ENCODE measurements at places on chromosomes 1 and 21.

GRCh38 chr1:25017436-25018109 lies 87.5 kb upstream of the RUNX3 start:
- H3K36me3 ChIP-seq: no peaks in the 10 kb centered on the region
- no peaks in the 10 kb centered on the region for H3K27me3 ChIP-seq
- H3K4me1 ChIP-seq: peaks cover 2% of the 10 kb centered on the region
- DNase-seq: no peak

GRCh38 chr1:184486761-184487445 lies 100.1 kb downstream of the C1orf21 start:
- H3K4me3 ChIP-seq: no peak overlapping the region
- no peaks in the 10 kb centered on the region for H3K27me3 ChIP-seq
- H3K4me1 ChIP-seq: peaks cover 8% of the 10 kb centered on the region
- no peaks in the 10 kb centered on the region for H3K36me3 ChIP-seq

- H3K27me3 ChIP-seq: no peaks in the 10 kb centered on the region
- no peak overlapping the region for H3K27ac ChIP-seq
- no peak for DNase-seq
- no peaks in the 10 kb centered on the region for H3K36me3 ChIP-seq
- peaks cover 17% of the 10 kb centered on the region for H3K4me1 ChIP-seq
Observed at GRCh38 chr1:177255411-177255810, 84.7 kb downstream of the BRINP2 start.

- H3K4me1 ChIP-seq: peaks cover 10% of the 10 kb centered on the region
- H3K4me3 ChIP-seq: no peak overlapping the region
- H3K36me3 ChIP-seq: no peaks in the 10 kb centered on the region
- DNase-seq: no peak
- H3K27ac ChIP-seq: peak overlapping the region; percentile 82
- H3K27me3 ChIP-seq: no peaks in the 10 kb centered on the region
Observed at GRCh38 chr1:153506386-153506785, 29.4 kb downstream of the S100A6 start.

DNA sequence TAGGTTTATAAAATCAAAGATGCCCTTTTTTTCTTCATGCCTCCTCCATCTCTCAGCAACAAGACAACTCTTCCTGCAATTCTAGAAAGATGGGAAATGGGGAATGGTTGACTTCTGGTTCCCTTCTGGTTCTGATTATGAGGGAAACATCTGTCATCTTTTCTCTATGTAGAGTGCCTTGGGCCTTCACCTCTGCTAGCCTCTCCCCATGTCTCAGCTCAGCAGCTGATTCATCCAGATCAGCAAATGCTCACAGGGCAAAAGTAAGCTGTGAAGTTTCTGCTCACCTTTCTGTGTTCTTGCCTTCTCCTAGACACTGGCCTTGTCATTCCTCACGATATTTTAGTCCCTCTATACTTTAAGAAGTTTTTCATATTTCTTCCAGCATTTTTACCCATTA lies 17.8 kb upstream of the BECN2 start:
- no peak overlapping the region for H3K27ac ChIP-seq
- no peaks in the 10 kb centered on the region for H3K4me1 ChIP-seq
- no peaks in the 10 kb centered on the region for H3K27me3 ChIP-seq
- H3K4me3 ChIP-seq: no peak overlapping the region
- H3K36me3 ChIP-seq: no peaks in the 10 kb centered on the region

DNA sequence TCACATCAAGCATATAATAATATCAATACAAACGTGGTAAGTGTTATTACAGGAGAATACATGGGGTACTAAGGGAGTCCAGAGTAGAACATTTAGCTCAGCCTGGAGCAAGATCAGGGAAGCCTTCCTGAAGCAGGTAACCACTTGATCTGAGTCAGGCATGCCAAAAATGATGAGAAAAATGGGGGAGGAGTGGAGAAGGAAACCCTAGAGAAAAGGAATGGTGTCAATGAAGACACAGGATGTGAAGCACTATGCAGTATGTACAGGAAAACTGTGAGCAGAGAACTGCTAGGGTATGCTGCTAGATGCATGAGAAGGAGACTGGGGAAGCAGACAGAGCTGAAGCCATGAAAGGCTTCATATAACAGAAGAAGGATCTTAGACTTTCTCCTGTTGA lies 84.7 kb downstream of the NOTCH2 start:
- DNase-seq: no peak
- peak overlapping the region; percentile 70 for H3K27ac ChIP-seq
- H3K4me1 ChIP-seq: peaks cover 83% of the 10 kb centered on the region
- H3K4me3 ChIP-seq: no peak overlapping the region

All from tibial artery (tissue), 4 donors.